ENCODE measurements at places on chromosomes 3 and 15.

GRCh38 chr3:61186030-61186429, 65.2 kb downstream of the FHIT start:
- no peak for DNase-seq

GRCh38 chr3:37982331-37982730, 8.3 kb upstream of the VILL start:
- DNase-seq = no peak

- no peak for DNase-seq
Measured at GRCh38 chr15:61080221-61081026, 148.7 kb downstream of the RORA start.

- no peak for DNase-seq
Measured at GRCh38 chr3:183555541-183556081, at the start of gene KLHL6. Gene KLHL6 (minus strand): TSS chr3:183555706. CDS start chr3:183555653, 53 bp downstream.

DNA sequence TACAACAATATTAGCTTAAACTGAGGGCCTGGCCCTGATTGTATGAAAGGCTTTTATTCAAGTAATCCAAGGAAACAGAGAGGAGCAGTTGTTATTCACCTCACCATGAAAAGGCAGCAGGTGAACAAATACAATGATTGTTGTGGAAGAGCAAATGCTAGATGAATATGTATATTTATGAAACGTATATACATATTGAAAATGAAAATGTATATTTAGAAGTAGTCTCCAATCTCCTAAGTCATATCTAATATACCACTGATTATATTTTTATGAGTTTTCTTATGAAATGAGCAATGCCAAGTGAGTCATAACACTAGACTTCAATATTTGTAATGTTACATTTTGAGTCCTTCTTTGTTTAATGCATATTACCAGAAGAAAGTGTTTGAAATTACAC, 116.2 kb upstream of the KCNMB2 start:
- DNase-seq = no peak

DNA sequence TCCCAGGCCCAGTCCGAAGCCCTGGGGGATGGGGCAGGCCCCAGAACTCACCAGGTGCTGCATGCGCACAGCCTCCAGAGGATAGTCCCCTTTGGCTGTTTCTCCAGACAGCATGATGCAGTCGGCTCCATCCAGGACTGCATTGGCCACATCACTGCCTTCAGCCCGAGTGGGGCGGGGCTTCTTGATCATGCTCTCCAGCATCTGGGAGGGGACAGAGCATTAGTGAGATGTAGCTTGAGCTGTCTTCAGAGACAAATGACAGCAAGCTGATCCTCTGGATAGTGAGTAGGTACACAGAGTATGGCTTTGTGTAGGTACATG, 9.1 kb upstream of the GRAMD2A start:
- no peak for DNase-seq

DNA sequence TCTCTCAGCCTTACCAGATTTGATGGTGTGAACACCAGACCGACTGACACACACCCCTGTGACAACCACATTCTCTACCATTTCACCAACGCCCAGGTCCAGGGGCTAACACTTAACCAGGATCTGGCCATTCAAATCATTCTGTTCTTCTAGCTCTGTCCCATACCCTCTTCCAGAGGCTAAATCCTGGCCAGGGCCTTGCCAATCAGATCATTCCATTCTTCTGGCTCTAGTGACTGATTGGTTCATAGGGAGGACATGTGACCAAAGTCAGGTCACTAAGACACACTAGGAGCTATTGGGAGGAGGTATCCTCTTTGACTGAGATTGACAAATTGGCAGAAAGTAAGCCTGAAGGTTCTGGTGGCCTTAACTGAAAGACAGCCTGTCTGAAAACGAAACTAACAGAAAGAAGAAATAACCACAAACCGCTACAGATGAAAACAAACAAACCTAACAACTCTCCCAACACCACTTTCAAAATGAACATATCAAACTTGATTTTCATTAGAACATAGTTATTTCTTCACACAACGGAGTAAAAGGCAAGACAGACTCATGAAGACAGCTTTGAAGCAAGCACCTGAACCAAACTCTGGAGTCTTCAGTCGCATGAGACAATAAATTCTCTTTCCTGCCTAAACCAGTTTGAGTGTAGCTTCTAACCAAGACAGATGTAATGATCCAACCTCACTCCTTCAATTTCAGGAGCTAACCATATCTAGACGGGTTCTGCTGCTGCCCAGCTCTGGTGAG, 68.5 kb downstream of the TRANK1 start:
- DNase-seq = no peak

GRCh38 chr3:180977498-180977897, 12.0 kb downstream of the DNAJC19 start:
- no peak for DNase-seq

DNA sequence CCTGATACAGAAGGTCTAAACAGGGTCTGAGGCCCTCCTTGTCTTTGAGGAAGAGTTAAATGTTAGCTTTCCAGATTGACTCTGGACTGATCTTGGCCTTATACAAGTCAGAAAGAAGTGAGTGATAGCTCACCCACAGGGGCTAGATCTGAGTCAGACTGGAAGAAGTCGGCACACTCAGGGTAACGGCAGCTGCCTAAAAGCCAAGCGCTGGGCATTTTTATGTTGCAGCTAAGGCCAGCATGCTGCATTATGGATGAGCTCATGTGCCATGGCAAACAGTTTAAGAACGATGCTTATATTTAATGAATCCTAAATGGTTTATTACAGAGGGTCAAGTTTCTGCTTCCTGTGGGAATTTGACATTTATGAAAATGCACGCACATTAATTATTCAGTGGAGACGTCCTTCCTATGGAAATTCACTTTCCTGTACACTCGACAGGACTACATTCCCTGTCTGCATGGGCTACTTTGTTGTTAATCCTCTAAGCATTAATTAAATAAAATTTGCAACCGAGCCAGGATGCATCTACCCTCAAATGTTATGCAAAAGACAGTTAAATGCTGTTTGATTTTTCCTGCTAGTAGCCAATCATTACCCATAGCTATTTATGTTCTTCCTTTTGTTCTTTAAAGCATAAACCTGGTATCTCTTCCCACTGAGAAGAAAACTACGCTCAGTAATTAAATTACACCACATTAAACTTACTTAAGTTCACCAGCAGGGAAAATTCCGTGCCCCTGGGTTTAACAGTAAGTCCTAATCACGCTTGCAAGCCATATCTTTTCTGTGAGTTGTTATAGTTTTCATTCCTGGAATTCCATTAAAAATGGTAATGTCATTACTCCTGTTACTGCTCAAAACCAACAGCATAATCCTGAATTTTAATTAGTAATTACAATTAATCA, 762.7 kb upstream of the CFAP20DC start:
- DNase-seq = no peak

GRCh38 chr3:31713816-31714215, 181.1 kb downstream of the STT3B start:
- no peak for DNase-seq

- no peak for DNase-seq
Measured at GRCh38 chr3:126480206-126480605, 4.5 kb upstream of the ZXDC start.

DNA sequence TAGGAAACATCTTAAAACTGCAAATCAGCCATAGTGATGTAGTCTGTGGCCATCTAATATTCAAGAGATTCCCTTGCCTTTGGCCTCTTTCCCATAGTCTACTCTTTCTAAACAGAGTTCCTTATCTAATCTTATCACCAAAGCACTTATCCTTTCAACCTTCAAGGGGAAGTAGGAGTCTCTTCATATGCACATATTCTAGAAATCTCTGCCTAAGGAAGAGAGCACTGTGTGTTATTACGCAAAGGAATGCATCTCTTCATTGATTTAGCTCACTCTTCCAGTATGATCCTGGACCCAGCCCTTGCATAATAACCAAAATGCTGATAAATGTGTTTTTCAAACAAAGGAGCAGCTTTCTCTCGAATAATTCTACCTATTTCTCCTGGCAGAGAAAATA, 253.7 kb upstream of the TPRG1 start:
- DNase-seq = no peak

- no peak for DNase-seq
Measured at GRCh38 chr15:52480990-52481389, 47.7 kb downstream of the MYO5A start.

GRCh38 chr3:23275061-23275460, 71.9 kb downstream of the UBE2E2 start:
- DNase-seq = no peak

DNA sequence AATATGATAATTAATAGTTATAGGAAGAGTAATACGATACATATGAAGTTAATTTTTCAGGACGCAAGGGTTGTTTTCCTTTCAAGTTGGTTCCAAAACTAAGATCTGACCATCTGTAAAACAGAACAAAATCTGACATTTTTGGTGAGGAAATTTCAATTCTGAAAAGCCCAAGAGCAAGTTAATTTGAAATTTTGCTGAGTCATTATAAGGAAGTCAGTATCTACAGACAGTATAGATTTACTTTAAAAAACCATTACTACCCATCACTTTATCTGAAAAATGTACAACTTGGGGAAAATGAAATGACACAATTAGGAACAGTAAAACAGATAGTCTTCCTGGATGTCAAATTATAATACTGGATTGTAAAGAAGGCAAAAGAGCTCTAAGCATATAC, 12.5 kb downstream of the INTS14 start:
- DNase-seq = no peak

DNA sequence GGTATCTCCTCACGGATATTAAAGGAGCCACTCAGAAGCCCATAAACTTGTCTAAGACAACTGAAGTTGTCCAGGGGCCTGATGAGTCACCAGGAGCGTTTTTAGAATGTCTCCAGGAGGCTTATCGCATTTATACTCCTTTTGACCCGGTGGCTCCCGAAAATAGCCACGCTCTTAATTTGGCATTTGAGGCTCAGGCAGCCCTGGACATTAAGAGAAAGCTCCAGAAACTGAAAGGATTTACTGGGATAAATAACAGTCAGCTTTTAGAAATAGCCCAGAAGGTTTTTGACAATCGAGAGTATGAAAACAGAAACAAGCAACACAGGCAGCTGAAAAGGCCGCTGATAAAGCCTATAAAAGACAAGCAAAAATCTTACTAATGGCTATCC, 4.1 kb downstream of the DET1 start:
- no peak for DNase-seq

GRCh38 chr15:75843678-75844581, 683 bp downstream of the UBE2Q2 start:
- DNase-seq = peak; percentile 25

- DNase-seq = no peak
Measured at GRCh38 chr3:18758047-18758704, 333.0 kb upstream of the SATB1 start.

DNA sequence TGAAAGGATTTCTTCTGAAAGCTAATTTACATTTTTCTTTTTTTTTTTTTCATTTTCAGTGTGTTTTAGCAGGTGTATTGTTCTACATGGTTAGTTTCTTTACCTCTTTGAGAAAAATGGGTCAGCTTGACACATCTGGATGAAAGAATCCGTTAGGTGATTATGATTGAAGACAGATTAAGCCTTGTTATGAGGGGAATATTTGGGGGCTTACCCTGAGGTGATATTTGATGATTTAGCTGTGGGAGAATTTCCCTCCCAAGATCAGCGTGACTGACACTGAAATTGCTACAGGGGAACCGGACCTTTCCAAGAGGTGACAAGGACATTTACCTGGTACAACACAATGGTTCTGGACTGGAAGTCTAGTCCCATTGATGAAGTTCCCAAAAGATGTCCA, 147.5 kb downstream of the NFKBIZ start:
- no peak for DNase-seq

DNA sequence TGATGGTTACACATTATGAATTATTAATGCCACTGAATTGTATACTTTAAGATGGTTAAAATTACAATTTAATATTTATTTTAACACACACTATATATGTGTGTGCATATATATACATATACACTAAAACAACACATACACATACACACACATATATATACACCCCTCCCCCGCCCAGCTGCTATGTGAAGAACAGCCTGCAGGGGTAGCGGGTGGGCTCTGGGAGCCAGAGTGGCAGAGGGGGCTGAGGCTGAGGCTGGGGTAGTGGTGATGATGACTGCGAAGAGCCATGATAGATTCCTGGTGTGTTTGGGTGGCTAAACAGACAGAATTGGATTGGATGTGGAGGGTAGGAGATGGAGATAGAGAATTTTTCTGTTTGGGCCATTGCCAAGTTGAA, 39.4 kb upstream of the APEH start:
- no peak for DNase-seq

GRCh38 chr3:127772827-127773751, 49.2 kb downstream of the MGLL start:
- DNase-seq = no peak

- peak; percentile 53 for DNase-seq
Measured at GRCh38 chr3:25558121-25558520, 106.6 kb downstream of the TOP2B start.

GRCh38 chr15:95470529-95470928, 860.0 kb upstream of the NR2F2 start:
- no peak for DNase-seq

DNA sequence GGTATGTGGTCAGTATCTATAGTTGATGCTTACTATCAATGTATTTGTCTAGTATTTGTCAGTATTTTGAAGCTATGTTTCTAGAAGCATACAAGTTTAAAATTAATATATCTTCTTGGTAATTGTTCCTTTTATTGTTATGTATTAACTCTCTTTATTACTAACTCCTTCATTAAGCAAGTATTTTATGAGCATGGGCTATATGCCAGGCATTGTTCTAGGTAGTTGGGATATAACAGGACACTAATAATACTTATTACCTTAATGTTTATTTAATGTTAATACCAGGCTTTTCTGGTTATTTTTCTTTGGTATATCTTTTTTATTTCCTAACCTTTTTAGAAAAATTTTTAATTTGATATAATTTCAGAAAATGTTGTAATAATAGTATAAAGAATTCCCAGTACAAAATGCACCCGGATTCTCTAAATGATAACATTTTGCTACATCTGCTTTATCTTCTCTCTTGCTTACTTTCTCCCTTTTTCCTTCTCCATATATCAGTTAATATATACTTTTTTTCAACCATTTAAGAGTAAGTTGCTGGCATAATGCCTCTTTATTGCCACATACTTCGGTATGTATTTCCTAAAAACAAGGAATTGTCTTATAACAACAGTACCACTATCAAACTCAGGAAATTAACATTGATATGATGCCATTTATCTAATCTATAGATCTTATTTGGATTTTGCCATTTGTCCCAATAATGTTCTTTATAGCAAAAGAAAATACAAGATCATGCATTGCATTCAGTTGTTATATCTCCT, 30.9 kb downstream of the LRRC49 start:
- no peak for DNase-seq

- peak; percentile 86 for DNase-seq
Measured at GRCh38 chr3:45644791-45645201, 44.4 kb upstream of the SACM1L start.

- no peak for DNase-seq
Measured at GRCh38 chr15:80645494-80646065, 49.5 kb upstream of the ABHD17C start.
